Myometrial cell (primary cell): ENCODE measurements at places on chromosomes 4 and X. TPM values are rescaled to one million over a fixed set of nuclear protein-coding genes. Genes with fewer than 3 reads are reported as not detected.

The GAGE12J gene
- not detected in 2 replicates for total RNA-seq

The RAB40AL gene
- not detected in 2 replicates for total RNA-seq

The ATP1B4 gene
- total RNA-seq, result not detected in 2 replicates

The PPEF2 gene
- total RNA-seq, result not detected in 2 replicates

The SPATA18 gene
- 9.4 and 12.7 TPM in 2 replicates for total RNA-seq

The RPL9 gene
- 3,525 and 4,711 TPM in 2 replicates for total RNA-seq

The RIPPLY1 gene
- total RNA-seq, result not detected in 2 replicates
